ENCODE measurements at places on chromosomes 11 and 22.

- no peak for DNase-seq
Observed at GRCh38 chr22:35649026-35649553, 844 bp downstream of the APOL6 start.

GRCh38 chr22:29903371-29903770 lies 20.4 kb downstream of the MTMR3 start:
- DNase-seq = no peak

DNA sequence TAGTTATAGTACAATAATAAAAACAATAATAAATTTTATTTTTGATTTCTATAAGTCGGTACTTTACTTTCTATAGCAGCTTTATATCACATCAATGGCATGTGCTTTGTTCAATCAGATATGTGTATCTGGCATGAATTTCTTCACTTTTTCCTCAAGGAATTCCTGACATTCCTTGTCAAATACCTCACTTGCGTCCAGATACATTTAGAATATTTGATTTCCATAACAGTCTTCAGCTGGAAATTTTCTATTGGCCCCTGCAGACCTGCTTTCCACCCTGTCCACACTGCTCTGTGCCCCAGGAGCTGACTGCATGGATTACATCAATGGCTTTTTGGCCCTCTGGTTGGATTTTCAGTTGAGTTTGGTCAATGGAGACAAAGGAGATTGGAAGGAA lies 93.2 kb downstream of the FAR1 start:
- peak; percentile 84 for DNase-seq

- no peak for DNase-seq
Observed at GRCh38 chr11:65412271-65413076, 10.1 kb upstream of the NEAT1 start.

DNA sequence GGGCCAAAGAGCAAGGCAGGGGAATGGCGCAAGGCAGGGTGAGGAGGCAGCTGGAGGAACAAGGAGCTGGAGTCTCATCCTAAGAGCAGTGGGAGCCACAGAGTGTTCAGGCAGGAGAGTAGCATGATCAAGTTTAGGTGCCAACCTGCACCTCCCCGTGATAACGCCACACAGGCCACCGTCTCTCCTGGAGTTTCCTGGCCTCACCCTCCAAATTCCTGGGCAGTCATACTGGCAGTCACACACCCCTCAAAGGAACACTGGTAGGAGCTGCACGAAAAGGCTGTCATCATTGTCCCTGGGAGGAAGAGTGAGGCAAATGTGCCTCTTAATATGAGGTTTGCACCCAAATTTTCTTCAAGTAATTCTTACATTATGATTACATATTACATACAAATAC lies 36.3 kb upstream of the RTL6 start:
- no peak for DNase-seq

DNA sequence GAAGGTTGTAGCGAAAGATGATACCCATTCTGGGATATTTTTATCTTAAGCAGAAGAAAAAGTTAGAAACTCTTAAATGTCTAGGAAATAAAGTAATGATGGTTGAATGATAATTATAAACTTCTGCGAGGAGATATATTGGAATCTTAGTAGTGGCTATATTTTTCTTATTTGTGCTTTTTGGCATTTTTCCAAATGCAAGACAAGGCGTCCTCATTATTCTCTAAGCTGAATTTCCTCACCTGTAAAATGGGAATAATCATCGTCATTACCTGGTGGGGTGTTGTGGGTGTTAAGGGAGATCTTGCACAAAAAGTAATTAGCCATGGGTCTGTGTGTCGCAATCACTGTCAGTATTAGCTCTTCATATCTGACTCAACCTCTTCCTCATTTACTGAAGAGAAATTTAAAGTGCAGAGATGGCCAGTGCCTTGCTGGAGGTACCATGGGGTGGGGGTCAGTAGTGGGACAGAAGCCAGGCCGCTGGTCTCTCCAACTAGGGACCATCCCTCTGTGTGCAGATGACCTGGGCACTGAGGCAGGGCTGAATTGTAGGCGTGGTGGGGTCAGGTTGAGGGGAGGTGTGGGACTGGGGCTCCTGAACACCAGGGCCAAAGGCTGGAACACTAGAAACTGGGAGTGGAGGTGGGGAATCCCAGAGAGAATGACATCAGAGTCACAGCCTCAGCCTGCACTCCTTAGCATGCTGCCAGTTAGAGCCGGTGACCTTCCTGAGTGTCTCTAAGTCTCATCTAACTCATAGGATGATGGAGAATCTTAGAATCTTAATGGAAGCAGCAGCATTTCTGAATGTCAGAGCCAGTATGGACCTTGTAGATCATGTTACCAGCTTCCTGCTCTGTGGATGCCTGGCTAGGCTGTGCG lies 4.1 kb downstream of the PITPNM1 start:
- no peak for DNase-seq

- no peak for DNase-seq
Observed at GRCh38 chr11:118343248-118343647, 743 bp upstream of the CD3D start.

- no peak for DNase-seq
Observed at GRCh38 chr11:67252831-67253239, 13.4 kb upstream of the GRK2 start.

DNA sequence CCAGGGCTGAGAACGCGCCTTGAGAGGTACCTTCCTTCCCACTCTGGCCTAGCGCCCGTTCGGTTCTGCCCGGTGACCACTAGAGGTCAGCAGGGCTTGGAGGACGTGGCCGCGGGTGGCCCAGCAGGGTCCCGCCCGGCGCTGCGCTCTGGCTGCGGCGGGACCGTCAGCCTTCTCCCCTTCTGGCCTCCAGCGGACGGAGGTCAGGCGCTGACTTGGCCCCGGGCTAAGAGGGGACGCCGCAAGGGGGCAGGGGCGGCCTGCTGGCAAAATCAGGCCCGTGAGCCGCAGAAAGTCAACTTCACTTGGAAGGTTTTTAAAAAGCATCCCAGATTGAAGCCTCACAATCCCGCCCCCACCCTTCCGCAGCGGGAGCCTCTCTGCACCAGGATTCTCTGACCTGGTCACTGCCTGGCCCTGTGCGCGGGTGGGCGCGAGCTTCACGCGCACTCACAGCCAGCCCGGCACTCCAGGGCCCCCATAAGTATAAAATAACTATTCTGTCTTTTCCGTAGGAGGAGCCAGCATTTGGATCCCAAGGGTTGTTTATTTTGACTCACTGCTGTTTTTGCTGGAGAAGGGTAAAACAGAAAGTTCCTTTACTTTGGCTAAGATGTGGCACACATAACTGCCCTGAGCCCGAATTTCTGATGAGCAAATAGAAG lies 23.2 kb upstream of the ZBTB16 start:
- no peak for DNase-seq
